ENCODE measurements at places on chromosomes 5 and 9.
A peak's percentile ranks its signal among the peaks of the same experiment; 100 is the strongest.

- no peak for DNase-seq
Measured at GRCh38 chr5:2890011-2890410, 138.5 kb upstream of the IRX2 start.

GRCh38 chr5:138241688-138242571, 28.8 kb upstream of the CDC23 start:
- no peak for DNase-seq

GRCh38 chr5:146770980-146771379, 107.6 kb downstream of the PPP2R2B start:
- no peak for DNase-seq

DNA sequence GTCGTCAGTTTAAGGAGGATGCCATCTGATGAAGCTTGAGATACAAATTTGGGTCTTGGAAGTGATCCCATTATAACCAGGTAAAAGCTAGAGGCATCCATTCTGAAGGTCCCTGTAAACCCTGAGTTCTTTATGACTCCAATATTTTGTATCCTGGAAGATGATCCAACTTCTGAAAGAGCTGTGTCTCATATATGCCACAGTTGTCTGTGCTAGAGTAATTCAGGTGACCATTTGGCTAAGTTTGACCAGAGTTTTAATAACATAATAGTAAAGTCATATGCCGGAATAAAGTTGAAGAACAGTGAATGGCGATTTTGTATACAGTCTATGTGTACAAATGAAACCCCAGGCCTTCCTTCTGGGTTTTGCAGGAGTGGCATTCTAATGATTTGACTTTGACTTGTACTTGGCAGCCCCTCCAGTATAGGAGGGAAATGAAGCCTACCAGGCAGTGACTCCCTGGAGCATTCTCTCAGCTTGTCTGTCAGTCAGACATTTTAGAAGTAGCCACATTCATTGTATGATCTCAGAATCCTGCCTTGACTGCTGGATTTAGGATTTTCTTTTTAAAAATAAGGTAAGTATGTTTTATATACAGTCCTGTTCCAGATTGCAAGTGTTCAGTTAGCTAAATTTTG, 39.6 kb downstream of the ENTREP1 start:
- DNase-seq, result no peak

DNA sequence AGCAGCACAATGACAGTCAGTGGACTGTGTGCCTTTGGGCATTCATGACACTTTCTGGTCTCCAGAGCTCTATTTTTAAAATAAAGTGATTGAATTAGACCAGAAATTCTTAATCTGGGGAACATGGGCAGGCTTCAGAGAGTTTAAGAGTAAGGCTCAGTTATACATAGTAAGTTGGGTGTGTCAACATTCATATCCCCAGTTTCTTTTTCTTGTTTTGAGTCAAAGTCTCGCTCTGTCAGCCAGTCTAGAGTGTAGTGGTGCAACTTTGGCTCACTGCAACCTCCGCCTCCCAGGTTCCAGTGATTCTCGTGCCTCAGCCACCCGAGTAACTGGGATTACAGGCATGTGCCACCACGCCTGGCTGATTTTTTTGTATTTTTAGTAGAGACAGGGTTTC, 13.7 kb upstream of the KIF4B start:
- DNase-seq, result no peak

- no peak for DNase-seq
Measured at GRCh38 chr5:78293851-78294247, 649 bp downstream of the AP3B1 start.

- DNase-seq, result no peak
Measured at GRCh38 chr9:115086461-115086860, 31.5 kb downstream of the TNC start.

GRCh38 chr9:93480262-93480661, 26.9 kb upstream of the FAM120AOS start:
- DNase-seq, result no peak

GRCh38 chr5:133360693-133361472, 251.5 kb downstream of the FSTL4 start:
- no peak for DNase-seq

GRCh38 chr9:118686959-118687358, 682.3 kb downstream of the BRINP1 start:
- no peak for DNase-seq

- no peak for DNase-seq
Measured at GRCh38 chr5:144267961-144268513, 97.4 kb downstream of the KCTD16 start.

- peak; percentile 73 for DNase-seq
Measured at GRCh38 chr9:87662808-87663528, 63.0 kb upstream of the CTSL start.

DNA sequence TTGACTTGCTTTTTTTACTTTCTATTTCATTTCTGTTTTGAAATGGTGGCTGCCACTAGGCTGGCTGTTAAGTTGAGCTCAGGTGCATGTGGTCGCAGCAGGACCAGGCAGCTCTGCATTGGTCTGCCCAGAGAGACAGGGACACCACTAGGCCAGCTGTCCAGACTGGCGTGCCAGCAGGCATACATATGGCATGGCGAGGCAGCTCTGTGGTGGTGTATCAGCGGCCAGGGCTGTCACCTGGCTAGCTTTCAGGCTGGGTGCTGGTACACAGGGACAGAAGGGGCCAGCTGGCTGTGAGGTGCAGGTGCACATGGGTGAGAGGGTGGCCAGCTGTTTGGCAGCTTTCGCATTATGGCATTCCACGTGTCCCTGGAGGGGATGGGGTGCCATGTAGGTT, 654.0 kb upstream of the ACO1 start:
- no peak for DNase-seq

DNA sequence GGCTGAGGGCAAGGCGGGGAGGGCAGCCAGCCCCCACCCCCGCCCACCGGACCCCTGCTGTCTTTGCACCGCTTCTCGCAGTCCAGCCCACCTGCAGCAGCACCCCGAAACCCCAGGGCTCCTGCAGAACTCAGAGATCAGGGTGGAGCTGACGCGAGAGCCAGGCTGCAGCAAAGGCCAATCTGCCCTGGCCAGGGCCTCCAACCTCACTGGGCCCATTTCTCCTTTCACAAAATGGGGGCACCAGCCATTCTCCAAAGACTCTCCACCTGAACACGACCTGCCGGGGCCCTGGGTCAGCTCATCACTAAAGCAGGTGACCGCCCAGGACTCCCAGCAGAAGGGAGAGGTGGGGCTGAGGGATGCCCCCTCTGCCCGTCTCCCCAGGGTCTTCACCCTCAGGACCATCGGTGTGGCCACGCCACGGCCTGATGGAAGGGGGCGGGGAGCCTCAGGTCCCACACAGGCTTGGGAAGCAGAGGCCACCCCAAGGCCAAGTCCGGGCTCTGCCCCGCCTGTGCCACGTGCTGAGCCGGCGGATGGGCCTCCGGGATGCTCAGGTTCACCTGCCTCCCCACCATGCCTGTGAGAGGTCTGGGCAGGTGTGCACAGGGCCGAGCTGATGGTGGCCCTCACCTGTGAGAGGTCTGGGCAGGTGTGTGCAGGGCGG, 13.1 kb downstream of the NACC2 start:
- no peak for DNase-seq

GRCh38 chr9:71853084-71853483, 57.9 kb downstream of the ABHD17B start:
- DNase-seq, result no peak

GRCh38 chr5:33769196-33769595, 122.6 kb downstream of the ADAMTS12 start:
- no peak for DNase-seq

DNA sequence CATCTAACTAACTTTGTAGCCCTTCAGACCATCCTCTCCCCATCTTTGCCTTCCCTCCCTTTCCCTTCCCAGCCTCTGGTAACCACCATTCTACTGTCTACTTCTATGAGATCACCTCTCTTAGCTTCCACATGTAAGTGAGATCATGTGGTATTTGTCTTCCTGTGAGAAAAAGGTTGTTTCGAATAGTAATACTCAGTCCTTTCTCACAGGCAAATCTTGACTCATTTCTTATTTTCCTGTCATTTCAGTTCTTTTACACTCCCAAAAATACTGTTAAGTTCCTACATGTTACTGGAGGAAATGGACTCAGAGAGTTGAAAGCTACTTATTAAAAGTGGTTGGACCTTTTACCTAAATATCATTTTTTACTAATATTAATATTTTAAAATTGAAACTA, 82.1 kb downstream of the SLF1 start:
- DNase-seq, result no peak

DNA sequence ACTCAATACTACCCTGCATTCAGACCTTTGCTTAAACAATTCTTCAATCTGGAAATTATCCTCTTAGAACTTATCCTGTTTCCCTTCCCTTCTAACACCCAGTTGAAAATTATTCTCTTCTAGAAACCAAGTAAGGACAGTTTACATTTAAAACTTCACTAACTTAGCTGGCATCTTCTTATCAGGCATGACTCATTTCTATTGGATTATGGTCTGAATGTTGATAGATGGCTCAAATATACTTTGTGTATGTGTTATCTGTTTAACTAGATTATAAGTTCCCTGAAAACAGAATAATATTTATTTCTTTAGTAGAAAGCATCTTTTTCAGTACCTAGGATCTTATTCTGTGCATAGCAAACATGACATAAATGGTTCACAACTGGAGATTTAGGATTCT, 161.9 kb downstream of the PPP2R2B start:
- no peak for DNase-seq

- DNase-seq, result no peak
Measured at GRCh38 chr5:1750469-1750868, 49.2 kb downstream of the MRPL36 start.

DNA sequence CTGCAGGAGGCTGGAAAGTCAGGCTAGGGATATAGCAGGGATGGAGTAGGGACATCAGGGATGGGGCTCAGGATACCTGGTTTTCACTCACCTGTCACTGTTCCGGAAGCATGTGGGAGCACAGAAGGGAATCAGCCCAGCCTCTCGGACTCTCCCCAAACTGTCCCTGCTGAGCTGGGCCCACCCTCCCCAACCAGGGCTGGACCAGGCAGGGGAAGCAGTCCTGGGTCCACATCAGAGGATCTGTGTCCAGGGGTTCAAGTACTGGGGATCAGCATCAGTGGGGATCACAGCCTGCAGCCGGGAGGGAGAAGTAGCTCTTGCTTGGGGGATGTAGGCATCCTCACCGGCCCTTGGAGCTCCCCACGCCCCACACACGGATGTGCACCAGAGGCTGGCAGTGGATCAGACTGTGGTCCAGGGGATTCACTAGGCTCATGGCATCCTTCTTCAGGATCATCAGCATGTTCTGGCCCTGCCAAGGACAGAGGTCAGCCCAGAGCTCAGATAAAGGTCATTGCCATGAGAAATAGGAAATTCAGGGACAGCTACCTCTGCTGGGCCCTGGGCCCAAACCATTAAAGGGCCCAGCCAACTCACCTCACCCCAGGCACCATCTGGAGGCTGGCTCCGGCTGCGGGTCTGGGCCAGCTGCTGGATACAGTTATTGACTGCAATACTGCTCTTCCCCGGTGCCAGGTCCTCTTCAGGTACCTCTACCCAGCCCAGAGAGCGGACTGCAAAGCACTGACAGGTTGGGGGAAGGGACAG, 2.5 kb downstream of the APBB3 start:
- DNase-seq, result no peak

Data from omental fat pad (tissue), 4 donors.